ENCODE measurements at places on chromosomes 6 and 20.

DNA sequence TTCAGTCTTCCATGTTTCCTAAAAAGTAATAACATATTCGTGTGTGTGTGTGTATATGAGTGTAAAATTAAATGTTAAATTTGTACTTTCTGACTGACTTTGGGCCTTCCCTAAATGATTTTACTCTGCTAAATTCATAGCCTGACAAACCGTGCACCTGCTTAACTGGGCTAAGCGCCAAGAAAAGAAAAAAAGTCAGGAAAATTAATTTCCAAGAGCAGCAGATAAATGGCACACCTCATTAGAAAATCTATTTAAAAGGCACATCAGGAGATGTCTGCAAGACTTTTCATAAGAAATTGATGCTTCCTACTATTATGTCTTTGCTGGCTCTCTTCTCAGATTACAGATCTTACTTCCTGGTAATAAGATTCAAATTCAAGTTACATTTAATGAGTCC is 72.4 kb downstream of the TRDN start:
- no peaks in the 10 kb centered on the region for H3K36me3 ChIP-seq
- H3K4me3 ChIP-seq: no peak overlapping the region
- no peaks in the 10 kb centered on the region for H3K4me1 ChIP-seq
- DNase-seq: no peak
- no peaks in the 10 kb centered on the region for H3K27me3 ChIP-seq

- no peak overlapping the region for H3K4me3 ChIP-seq
- no peak for DNase-seq
- no peaks in the 10 kb centered on the region for H3K36me3 ChIP-seq
- H3K27me3 ChIP-seq: no peaks in the 10 kb centered on the region
- no peak overlapping the region for H3K27ac ChIP-seq
Measured at GRCh38 chr20:47995661-47996060, 210.4 kb upstream of the SULF2 start.

- DNase-seq: no peak
- no peak overlapping the region for H3K27ac ChIP-seq
- H3K27me3 ChIP-seq: no peaks in the 10 kb centered on the region
- no peak overlapping the region for H3K4me3 ChIP-seq
- H3K4me1 ChIP-seq: no peaks in the 10 kb centered on the region
Measured at GRCh38 chr6:84597238-84597875, 167.0 kb downstream of the TBX18 start.

- peaks cover 28% of the 10 kb centered on the region for H3K36me3 ChIP-seq
- H3K27me3 ChIP-seq: no peaks in the 10 kb centered on the region
- peak overlapping the region; percentile 96 for H3K27ac ChIP-seq
- no peak overlapping the region for H3K4me3 ChIP-seq
- DNase-seq: no peak
Measured at GRCh38 chr6:39210450-39210849, 18.8 kb downstream of the KCNK5 start.

GRCh38 chr20:62141397-62142251 is 1.6 kb downstream of the PSMA7 start:
- DNase-seq: no peak
- H3K36me3 ChIP-seq: peaks cover 47% of the 10 kb centered on the region
- H3K27ac ChIP-seq: no peak overlapping the region
- H3K27me3 ChIP-seq: no peaks in the 10 kb centered on the region

DNA sequence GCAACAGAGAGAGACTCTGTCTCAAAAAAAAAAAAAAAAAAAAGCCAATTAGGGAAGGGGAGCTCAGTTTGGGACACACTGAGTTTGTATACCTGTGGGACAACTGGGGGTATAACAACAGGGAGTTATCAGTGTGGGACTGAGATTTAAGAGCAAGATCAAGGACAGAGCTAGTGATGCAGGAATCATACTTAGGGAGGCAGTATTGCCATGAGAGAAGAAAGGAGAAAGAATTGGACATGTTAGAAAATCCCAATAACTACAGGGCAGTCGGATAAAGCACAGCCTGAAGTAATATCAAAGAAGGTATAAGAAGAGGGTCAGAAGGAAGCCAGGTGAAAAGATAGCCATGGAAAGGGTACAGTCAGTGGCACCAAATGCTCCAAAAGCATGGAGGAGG is 121.2 kb downstream of the PTPRT start:
- no peak overlapping the region for H3K27ac ChIP-seq
- DNase-seq: no peak
- no peak overlapping the region for H3K4me3 ChIP-seq
- no peaks in the 10 kb centered on the region for H3K4me1 ChIP-seq
- H3K36me3 ChIP-seq: no peaks in the 10 kb centered on the region

- H3K36me3 ChIP-seq: no peaks in the 10 kb centered on the region
- no peak overlapping the region for H3K4me3 ChIP-seq
- no peak for DNase-seq
Measured at GRCh38 chr6:127561660-127562059, 15.3 kb upstream of the C6orf58 start.

- no peak overlapping the region for H3K27ac ChIP-seq
- no peaks in the 10 kb centered on the region for H3K4me1 ChIP-seq
- no peaks in the 10 kb centered on the region for H3K36me3 ChIP-seq
- peaks cover 2% of the 10 kb centered on the region for H3K27me3 ChIP-seq
- DNase-seq: no peak
Measured at GRCh38 chr20:48772183-48772976, 55.4 kb downstream of the PREX1 start.

DNA sequence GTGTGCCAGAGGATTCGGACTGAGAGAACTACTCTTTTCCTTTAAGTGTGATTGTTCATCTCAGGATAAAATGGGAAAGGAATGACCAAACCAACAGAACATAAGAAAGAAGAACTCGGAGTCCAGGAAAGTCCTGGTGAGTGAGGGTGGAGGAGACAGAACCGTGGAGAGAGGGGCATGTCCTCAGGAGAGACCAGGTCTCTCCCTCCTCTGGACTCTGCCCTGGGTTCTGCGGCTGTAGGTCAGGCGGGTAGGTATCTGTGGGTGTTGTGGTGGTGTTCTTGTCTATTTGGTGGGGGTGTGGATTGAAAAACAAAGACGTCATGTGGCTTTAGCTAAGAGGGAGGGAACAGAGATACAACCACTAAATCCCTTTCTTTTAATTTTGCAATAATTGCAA is 29.1 kb upstream of the AGPAT4 start:
- no peaks in the 10 kb centered on the region for H3K27me3 ChIP-seq
- no peak overlapping the region for H3K4me3 ChIP-seq
- no peaks in the 10 kb centered on the region for H3K4me1 ChIP-seq
- H3K36me3 ChIP-seq: no peaks in the 10 kb centered on the region

DNA sequence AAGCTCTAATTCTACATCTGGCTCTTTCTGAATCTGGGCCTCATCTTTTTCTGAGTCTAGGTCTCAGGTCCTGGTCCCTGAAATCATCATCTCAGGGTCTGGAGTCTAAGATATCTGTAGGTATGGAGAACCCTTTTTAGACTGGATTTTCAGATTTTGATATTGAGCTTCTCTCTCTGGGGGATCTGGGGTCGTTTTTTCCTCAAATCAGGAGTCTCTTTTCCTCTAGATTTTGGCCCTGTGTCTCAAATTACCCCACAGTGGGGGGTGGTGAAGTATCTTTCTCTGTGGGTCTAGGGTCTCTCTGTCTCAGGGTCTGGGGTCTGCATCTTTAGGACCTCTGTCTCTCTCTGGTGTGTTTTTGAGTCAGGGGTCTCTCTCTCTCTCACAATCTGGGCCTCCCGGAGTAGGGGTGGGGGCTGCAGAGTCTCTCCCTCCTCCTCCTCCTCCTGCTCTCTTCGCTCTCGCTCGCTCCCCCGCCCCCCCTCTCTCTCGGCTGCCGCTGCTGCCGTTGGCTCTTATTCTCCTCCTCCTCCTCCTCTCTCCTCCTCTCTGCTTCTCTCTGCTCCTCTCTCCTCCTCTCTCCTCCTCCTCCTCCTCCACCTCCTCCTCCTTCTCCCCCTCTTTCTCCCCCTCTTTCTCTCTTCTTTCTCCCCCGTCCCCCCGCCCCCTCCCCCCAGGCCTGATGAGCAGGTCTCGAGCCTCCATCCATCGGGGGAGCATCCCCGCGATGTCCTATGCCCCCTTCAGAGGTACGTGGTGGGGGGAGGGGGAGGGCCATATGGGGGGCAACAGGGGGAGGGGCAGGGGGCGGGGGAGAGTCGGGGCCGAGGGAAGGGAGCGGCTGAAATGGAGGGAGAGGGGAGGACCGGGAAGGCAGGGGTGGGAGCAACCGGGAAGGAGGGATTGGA is at the start of gene SYNGAP1:
Gene SYNGAP1, plus strand, starts transcription at position 486 of the 911 bp plus-strand sequence. Its CDS starts 200 bp downstream, at position 686.
- DNase-seq: no peak
- peak within 1 kb of the TSS; percentile 98 for H3K27ac ChIP-seq
- peaks cover 55% of the 10 kb centered on the region for H3K4me1 ChIP-seq
- peak within 1 kb of the TSS; percentile 45 for H3K4me3 ChIP-seq

DNA sequence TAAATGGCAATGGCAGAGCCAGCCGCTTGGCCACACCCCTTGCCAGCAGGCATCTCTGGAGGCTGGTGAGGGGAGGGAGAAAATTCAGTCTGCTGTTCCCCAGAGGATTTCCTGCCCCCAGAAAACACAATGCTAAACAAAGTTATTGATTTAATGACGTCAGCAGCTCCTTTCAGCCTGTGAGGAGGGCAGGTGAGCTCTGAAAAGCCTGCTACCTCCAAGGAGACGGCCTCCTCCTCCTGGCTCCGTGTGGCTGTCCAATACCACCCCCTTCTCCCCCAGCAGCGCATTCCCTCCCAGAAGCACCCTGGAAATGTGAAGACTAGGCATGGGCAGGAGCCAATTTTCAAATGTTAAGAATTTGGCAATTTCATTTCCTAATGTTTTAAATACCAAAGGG is 393.1 kb downstream of the ZFAND3 start:
- no peaks in the 10 kb centered on the region for H3K27me3 ChIP-seq
- H3K4me1 ChIP-seq: peaks cover 12% of the 10 kb centered on the region
- no peak for DNase-seq
- H3K27ac ChIP-seq: no peak overlapping the region

DNA sequence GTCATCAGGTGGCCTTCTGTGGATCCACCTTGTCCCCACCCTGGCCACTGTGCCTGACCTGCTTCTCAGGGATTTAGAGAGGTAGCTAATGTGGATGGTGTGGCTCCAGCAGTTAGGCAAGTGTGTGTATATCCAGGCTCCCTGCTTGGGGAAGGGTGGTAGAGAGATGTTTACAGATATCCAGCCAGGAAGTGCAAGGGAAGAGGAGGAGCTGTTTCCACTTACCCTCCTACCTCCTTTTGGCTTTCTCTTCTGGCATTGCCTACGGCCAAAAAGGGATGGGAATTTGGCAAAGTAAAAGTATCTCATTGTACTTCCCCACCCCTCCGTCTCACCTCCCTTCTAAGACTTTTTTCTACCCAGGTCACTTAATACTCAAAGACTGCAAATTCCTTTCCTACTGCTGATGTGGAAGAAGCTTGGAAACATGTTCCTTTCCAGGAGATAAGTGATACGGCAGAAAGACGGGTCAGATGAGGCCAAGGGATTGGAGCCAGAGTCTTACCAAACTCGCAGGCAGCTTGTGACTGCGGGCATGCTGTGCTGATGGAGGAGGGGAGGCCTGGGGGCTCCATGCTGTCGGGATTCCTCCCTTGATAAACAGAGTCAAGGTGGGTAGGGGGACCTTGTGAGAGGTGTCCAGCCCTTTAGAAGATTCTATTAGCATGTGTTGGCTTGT is 253.4 kb downstream of the PRL start:
- H3K27ac ChIP-seq: peak overlapping the region; percentile 93
- no peaks in the 10 kb centered on the region for H3K27me3 ChIP-seq
- peaks cover 27% of the 10 kb centered on the region for H3K36me3 ChIP-seq

GRCh38 chr6:11126876-11127275 is 15.4 kb upstream of the ERVFRD-1 start:
- H3K36me3 ChIP-seq: no peaks in the 10 kb centered on the region
- H3K27me3 ChIP-seq: no peaks in the 10 kb centered on the region
- no peak overlapping the region for H3K27ac ChIP-seq
- H3K4me1 ChIP-seq: peaks cover 5% of the 10 kb centered on the region
- H3K4me3 ChIP-seq: no peak overlapping the region
